ENCODE measurements at places on chromosomes 16 and 17.

GRCh38 chr16:31561426-31562233 is 33.9 kb downstream of the AHSP start:
- no peak for DNase-seq

DNA sequence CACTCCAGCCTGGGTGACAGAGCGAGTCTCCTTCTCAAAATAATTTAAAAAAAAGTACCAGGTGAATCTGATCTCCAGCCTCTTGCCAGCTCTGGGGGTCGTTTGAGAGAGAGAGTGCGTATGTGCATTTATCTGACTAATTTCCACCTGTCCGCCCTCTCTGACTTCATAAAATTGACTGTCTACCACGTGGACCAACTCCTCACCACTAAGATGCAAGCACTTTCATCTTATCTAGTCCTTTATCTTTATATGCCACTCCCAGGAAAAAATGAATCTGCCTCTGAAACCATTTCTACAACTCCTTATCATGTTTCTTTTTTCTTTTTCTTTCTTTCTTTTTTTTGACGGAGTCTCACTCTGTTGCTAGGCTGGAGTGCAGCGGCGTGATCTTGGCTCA is 55.8 kb downstream of the HS3ST3A1 start:
- no peak for DNase-seq

GRCh38 chr17:65039336-65039988 is 17.1 kb downstream of the GNA13 start:
- DNase-seq, result no peak

GRCh38 chr17:77434136-77435114 is 293.7 kb downstream of the SEC14L1 start:
- peak; percentile 23 for DNase-seq

Data from stimulated activated naive CD8-positive, alpha-beta T cell treated with anti-CD3 and anti-CD28 coated beads, Interleukin-15, Interleukin-2, amounts not matched to agents 100 U/mL and 50 U/mL, for 24 hours (primary cell).